Foreskin keratinocyte (primary cell): ENCODE measurements at places on chromosomes 16 and 17.

- DNase-seq: no peak
These were observed 146.1 kb downstream of the GAS7 start for GRCh38 chr17:10052106-10052813.

GRCh38 chr16:29848420-29849297 is 14.4 kb downstream of the CDIPT start:
- peak; percentile 22 for DNase-seq

DNA sequence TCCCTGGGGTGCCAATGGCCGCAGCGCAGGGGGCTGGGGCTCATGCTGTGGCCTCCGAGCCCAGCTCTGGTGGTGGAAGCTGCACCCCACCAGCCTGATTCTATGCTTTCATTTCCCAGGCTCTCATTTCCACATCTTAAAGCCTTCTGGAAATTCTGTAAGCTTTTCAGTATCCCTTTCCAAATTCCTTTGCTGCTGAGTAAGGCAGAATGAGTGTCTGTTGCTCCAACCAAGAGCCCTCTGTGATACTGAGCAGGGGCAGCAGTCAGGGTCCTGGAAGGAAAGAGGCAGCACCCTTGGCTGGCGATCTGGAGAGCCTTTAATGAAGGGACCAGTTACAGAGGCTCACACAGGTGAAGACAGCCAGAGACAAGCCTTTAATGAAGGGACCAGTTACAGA is 79.5 kb upstream of the FOXF1 start:
- no peak for DNase-seq

DNA sequence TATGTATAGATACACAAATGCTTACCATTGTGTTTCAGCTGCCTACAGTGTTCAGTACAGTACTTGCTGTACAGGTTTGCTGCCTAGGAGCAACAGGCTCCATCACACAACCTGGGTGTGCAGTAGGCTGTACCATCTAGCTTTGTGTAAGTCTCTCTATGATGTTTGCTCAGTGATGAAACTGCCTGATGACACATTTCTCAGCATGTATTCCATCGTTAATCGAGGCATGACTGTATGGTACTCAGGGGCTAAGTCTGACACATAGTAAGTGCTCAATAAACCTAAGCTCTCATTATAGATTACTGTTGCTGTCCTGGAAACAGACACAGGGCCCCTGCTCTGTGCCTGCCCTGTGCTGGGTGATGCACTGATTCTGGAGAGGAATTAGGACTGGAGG is 18.1 kb downstream of the KCNJ12 start:
- peak; percentile 54 for DNase-seq

GRCh38 chr17:33463887-33464286 is 170.8 kb upstream of the ASIC2 start:
- DNase-seq: peak; percentile 30

DNA sequence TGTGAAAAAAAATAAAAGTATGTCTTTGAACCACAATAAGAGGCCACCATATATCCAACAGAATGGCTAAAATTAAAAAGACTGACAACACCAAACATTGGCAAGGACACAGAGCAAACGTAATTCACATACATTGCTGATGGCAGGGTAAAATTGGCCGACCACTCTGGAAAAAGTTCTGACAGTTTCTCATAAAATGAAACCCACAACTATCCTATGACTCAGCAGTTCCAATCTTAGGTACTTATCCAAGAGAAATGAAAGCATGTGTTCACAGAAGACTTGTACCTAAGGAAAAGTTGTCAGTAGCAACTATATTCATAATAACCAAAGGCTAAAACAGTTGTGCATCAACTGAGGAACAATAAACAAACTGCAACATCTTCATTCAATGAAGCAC is 357.3 kb upstream of the XYLT1 start:
- DNase-seq: peak; percentile 23

GRCh38 chr17:45021607-45022287 is 29.7 kb downstream of the DCAKD start:
- DNase-seq: no peak

- peak; percentile 75 for DNase-seq
These were observed 150.3 kb downstream of the AATF start for GRCh38 chr17:37098910-37099664.

DNA sequence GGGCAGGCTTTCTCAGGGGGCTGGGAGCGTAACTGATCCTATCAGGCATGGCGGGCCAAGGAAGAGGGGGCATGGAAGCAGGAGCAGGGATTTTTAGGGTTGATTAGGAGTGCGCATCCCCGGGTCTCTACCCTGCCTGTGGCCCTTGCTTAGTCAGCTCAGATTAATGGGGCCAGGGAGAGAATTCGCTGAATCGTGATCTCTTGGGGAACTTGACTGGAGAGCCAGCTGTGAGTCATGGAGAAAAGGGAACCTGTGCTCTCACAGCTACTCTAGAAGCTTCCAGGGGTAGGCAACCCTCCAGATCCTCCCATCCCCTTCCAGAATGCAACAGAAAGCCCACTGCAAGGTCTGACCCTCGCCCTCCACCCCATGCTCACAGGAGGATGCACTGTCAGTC is 3.6 kb downstream of the FOXN1 start:
- DNase-seq: no peak

DNA sequence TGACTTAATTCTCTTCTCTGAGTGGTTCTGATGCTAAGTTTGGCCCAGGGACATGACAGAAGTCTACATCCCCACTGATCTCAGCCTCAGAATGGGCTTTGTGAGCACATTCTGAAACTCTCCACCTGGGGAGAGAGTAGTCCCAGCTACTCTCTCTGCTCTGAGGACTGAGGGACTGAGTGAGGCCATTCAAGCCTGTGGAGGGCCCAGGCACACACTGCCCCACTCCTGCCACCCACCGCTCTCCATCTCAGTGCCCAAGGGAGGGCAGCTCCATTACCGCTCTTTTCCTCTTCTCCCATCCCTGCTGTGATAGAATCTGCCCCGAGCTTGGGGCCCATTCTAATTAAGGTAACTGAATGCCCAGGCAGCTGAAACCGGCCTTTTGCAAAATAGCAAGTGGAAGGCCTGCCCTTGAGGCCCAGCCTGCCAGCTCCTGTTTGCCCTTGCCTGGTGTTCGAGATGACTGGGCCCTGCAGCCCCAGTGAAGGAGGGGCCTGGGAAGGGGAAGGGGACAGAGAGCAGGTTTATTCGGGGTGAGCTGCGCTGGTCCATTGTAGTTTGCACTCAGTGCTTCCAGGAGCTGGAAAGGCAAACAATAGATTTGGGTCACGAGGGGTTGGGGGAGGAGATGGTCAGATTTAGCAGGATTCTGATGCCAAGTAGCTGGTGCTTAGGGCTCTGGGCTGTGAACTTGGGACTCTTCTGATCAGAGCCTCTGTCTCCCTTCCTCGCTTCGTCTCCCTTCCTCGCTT is 76.2 kb downstream of the RAB11FIP4 start:
- DNase-seq: no peak

- no peak for DNase-seq
These were observed 31.8 kb downstream of the TPSG1 start for GRCh38 chr16:1193143-1193824.

- peak; percentile 86 for DNase-seq
These were observed 36.7 kb upstream of the HELZ start for GRCh38 chr17:67281743-67282142.
